ENCODE measurements at places on chromosomes 12 and 14.

- no peak for DNase-seq
These were observed 1.6 kb downstream of the RHOF start for GRCh38 chr12:121791671-121792551.

DNA sequence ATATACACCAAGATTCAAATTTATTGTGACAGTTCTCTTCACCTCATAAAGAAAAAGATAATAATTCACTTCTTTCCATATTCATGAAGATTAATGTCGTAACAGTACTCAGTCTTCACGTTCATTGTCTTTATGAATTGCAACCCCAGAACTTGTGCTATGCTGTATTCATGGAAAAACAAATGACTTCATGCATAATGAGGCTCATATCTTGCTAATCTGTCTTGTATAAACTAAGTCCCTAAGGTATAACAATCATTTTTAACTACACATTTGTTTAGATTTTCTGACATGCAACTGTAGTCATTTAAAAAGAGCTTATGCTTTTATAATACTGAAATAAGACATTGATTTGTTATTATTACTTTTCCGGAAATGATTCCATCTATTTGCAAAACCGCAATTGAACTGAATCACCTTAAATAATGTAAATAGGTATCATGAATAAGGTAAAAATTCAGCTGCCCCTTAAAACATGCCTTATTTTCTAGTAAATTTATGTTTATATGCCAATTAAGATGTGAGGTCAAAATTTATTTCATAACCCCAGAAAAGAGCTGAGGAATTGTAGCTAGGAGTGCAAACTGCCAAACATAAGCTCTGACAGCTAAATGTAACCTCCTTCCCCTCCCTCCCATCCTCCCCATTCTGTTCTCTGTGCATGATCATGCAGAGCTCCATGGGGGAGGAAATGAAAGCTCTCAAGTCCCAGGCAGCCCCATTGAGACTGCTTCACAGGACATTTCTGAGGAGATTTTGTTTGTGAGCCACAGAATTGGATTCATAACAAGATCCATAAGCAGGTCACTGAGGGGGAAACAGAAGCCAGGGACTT is 301.6 kb downstream of the ATP23 start:
- no peak for DNase-seq

- no peak for DNase-seq
These were observed 1441.9 kb upstream of the FLRT2 start for GRCh38 chr14:84087986-84088531.

DNA sequence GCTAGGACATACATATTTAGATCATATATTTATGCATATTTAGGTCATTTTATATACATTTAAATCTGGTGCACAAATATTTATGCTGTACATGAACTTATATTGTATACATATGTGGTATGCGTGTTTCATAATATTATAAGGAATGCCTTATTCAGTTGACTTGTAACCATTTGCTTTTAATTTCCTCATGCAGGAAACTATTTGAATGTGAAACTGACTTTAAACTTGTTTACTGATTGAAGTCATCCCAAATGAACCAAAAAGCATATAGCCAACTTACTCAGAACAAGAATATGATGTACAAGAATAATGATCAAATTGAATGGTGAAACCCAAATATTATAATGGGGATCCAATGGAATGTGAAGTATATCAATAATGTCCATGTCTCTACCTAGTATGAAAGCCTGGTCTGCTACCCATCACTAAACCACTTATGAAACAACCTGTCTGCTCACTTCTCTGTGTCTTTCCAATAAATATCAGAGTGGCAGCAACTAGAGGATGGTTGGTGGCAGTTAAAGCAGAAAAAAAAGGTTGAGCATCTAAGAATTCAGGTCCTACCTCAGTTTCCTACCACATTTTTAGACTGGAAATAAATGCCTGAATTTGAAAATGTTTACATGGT is 38.3 kb downstream of the RPS6KA5 start:
- DNase-seq = no peak

DNA sequence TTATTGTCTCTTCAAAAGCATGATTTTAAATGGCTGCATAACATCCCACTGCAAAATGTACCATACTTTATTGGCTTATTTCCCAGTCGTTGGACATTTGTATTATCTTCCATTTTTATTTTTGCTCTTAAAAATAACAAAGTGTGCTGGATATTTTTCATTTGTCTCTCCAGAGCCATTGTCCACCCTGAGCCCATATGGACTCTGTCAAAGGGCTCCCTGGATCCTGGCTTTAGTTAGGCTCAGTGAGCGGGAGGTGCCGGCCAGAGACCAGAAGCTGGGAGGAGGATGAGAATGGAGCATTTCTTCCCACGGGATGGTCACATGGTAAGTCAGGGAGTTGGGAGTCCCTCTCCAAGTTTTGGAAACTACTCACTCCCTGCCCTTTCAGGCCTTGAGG is 296.9 kb downstream of the NUAK1 start:
- DNase-seq = no peak

DNA sequence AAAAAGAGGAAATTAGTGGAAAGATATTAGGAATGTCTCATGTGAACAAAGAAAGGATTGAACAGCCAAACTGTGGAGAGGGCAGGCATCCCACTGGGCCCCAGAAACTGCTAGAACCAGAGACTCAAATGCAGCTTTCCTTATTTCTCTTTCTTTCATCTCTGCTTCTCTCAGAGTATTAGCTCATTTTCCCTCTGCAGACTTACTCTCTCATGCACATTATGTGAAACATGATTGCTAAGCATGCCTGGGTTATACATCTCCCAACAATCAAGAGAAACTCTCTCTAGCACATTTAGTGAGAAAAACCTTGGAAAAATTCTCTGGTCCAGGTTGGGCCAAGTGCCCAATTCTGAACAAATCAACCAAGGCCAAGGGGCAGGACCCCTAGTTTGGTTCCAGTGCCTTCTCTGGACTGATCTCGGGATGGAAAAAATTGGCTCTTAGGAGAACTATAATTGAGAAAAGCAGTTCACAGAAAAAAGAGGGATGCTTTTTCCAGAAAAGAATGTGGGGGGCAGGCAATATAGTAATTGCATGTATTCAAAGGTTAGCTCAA is 313.1 kb downstream of the RAD51B start:
- no peak for DNase-seq

DNA sequence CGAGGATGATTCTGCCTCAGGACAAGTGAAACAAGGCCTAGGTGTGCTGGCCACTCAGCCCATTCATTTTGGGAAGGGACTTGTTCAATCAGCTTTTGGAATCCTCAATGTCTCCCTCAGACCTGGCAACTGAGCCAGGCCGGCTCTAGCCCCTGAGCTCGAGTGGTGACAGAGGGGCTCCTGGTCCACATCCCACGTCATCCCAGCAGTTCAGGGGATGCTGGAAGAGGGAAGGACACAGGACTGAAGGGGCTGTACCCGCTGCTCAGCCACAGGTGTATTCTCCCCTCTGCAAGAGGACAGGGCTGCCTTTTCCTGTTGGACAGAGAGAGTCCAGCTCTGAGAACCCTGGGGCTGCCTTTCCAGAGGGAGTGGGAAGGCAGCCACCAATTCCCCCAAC is 244.6 kb upstream of the SFSWAP start:
- DNase-seq = no peak

- no peak for DNase-seq
These were observed 4.0 kb downstream of the CRIP2 start for GRCh38 chr14:105478398-105479251.

GRCh38 chr14:38409071-38409705 is 153.3 kb upstream of the CLEC14A start:
- DNase-seq = no peak

DNA sequence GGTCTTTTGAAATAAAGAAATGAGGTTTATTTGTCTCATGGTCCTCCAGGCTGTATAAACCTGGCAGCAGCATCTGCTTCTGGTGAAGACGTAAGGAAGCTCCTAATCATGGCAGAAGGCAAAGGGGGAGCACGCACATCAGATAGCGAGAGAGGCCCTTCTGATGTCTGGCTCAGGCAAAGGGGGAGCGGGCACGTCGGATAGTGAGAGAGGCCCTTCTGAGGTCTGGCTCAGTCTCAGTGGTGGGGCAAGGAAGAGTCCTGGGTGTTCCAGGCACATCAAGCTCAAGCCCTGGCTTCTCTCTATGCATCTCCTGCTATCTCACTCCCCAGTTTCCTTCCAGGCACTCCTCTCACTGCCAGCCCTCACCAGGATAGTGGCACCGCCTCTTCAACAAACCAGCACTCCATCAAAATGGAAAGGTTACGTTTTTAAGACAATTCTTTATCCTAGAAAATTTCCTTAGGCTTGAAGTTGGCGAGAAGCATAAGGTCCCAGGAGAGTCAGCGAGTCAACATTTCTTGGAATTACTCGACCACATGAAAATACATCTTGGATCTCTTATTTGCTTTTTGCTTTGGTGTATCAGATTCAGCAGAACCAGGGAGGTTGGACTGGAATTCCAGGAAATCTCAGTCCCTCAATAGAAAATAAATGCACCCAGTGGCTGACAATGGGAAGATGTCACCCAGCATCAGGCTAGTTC is 189.6 kb upstream of the TMEM132C start:
- DNase-seq = no peak

DNA sequence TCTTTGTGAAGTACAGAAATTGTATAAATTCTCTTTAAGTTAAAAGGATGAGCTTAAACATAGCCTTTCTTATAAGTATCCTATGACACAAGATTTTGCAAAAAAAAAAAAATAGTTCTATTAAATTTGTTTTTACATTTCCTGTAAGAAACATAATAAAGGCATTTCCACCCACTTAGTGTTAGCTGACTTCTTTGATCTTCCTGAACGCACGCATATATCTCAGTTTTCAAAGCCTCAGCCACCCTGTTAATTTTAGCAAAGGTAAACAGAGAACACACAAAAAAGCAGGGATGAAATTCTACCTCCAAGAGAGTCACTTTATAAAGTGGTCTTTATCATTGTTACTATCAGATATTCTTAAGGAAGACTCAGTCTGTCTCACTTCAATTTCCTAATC is 277.9 kb downstream of the MED13L start:
- DNase-seq = no peak

GRCh38 chr14:61562321-61563161 is 132.8 kb upstream of the HIF1A start:
- peak; percentile 40 for DNase-seq

- no peak for DNase-seq
These were observed 182.7 kb upstream of the BCL2L14 start for GRCh38 chr12:11888029-11888428.
